ENCODE measurements at places on chromosomes 5 and 9.
A peak's percentile ranks its signal among the peaks of the same experiment; 100 is the strongest.

- no peak for DNase-seq
Observed at GRCh38 chr5:124790895-124791732, 44.7 kb upstream of the ZNF608 start.

GRCh38 chr9:29437526-29437925 lies 1864.2 kb upstream of the C9orf72 start:
- DNase-seq, result no peak

GRCh38 chr9:91945277-91946085 lies 4.5 kb downstream of the ROR2 start:
- no peak for DNase-seq

DNA sequence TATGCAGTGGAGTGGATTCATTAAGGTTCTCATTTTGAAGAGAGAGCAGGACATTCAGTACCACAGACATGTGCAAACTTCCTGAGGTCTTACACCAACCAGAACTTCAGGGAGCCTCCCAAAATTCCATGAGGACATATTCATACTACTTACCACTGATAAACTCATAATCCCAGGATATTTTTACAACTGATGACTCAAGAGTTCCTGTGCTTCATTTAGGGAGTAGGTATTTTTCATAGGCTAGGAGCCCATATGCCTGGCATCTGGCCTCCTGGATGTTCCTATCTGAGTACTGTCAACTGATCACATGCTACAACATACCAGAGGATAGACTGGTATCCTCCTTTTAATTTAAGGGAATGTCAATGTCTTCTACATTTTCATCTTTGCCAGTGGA lies 578.0 kb downstream of the EFNA5 start:
- DNase-seq, result no peak

- no peak for DNase-seq
Observed at GRCh38 chr5:79069488-79070349, at the start of the genes BHMT2 and DMGDH. Gene BHMT2 (plus strand): TSS chr5:79069767. CDS start chr5:79069783, 16 bp downstream. Gene DMGDH (minus strand): TSS chr5:79069674. CDS start chr5:79069620, 54 bp downstream.

DNA sequence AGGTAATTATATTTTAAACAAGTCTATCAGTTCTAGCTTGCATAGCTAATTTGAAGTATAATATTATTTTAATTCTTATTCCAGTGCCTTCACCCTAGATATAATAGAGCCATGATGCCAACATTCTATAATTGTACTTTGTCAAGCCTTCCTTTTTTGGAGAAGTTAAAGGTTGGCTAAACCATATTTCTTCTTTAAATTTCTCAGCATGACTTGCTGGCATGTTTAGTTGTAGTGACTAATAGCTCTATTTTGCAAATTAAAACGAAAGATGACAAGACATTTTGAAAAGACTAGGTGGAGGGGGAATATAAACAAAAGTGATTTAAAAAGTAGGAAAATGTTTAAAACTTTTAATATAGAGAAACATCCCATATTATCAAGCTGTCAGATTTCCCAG lies 400.7 kb downstream of the PSAT1 start:
- DNase-seq, result no peak

DNA sequence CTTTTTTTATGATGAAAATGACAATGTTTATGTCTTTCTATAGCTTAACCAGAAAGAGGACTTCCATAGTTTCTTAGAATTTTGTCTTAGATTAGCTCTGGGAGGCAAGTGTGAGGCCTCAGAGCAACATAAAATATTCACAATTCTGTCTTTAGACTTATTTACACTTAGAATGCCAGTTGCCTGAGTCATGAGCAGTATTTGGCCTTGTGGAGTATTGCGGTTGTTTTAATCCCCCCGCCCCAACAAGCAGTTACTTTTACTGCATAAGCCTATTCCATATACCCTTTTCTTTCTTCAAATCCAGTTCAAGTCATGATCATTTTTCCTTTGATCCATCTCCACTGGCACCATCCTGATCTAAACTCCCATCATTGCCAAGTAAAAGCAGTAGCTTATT lies 198.0 kb upstream of the EGFLAM start:
- DNase-seq, result no peak

GRCh38 chr5:112333331-112333781 lies 85.7 kb downstream of the EPB41L4A start:
- no peak for DNase-seq

GRCh38 chr9:127739614-127740330 lies 4.7 kb upstream of the TOR2A start:
- DNase-seq, result no peak

DNA sequence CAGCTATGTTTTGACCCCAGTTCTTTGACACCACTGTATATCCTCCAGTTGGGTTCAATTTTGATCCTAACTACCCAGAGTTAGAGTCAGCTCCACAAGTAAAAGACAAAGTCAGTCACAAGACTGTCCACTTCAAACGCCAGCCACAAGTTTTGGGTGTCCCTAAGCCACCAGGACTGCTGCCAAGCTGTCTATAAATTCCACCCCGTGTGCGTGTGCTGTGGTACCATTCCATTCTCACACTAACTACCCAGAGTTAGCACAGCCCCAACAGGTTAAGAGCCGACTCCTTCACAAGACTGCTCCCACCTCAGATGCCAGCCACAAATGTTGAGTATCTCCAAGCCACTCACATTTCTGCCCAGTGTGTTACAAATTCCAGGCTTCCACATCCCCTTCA lies 56.7 kb downstream of the APC start:
- no peak for DNase-seq

GRCh38 chr5:8114597-8115266 lies 245.8 kb downstream of the MTRR start:
- no peak for DNase-seq

GRCh38 chr5:155616779-155617392 lies 603.3 kb downstream of the KIF4B start:
- DNase-seq, result peak; percentile 35

- no peak for DNase-seq
Observed at GRCh38 chr5:178104492-178104891, 8.8 kb upstream of the N4BP3 start.

DNA sequence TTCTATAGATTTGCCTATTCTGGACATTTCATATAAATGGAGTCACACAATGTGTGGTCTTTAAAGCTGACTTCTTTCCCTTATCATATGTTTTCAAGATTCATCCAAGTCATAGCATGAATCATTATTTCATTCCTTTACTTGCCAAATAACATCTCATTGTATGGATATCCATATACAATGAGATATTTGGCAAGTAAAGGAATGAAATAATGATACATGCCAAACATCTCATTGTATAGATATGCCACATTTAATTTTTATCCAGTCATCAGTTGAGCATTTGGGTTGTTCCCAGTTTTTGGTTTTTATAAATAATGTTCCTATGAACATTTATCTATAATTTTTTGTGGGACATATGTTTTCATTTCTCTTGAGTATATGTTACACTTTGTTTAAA lies 20.5 kb upstream of the OR2K2 start:
- DNase-seq, result no peak

- DNase-seq, result peak; percentile 50
Observed at GRCh38 chr5:180313677-180314505, 22.0 kb upstream of the MAPK9 start.

- no peak for DNase-seq
Observed at GRCh38 chr5:144451187-144451973, 280.7 kb downstream of the KCTD16 start.

DNA sequence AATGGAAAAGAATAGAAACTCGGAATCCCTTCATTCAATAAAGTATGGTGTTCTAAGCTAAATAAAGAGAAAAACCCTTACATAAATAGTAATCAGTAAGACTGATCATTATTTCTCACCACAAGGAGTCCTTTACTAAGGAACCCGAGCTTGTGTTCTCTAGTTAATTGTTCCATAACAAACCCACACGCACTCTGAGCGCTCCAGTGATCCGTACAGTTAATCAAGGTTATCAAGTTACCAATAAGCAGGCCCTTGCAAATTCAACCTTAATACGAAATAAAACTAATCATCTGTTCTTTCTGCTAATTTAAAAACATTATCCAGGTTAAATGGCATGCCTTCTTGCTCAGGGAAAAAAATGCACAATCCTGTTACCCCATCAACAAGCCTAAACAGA lies 224.4 kb downstream of the FRMD3 start:
- DNase-seq, result no peak

DNA sequence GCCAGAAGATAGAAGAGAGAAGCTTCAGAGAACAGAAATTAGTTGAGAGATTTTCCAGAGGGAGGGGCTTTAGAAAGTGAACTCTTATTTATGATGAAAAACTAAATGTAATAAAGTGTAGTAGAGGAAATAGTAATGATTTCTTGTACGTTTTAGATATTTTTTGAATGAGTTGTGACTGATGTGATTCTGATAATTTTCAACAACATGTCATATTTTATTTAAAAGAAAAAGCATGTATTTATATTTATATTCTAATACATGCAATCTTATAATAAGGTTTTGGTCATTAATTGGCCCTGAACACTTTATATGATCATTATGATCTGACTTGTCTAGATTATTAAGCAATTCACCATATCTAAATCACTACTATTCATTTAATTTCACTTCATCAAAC lies 735.2 kb upstream of the CDH9 start:
- no peak for DNase-seq

GRCh38 chr9:81665322-81665871 lies 23.9 kb downstream of the TLE1 start:
- no peak for DNase-seq

All from stimulated activated CD4-positive, alpha-beta T cell treated with anti-CD3 and anti-CD28 coated beads, Interleukin-12 subunit alpha, Interleukin-12 subunit beta, amount 100 ng/mL, for 48 hours (primary cell).